SW480 (cell line): ENCODE measurements at places on chromosomes 3 and 15.
A peak's percentile ranks its signal among the peaks of the same experiment; 100 is the strongest.

GRCh38 chr3:138776961-138777360 lies 57.8 kb downstream of the PIK3CB start:
- no peak for DNase-seq

- no peak for DNase-seq
These were observed 303.5 kb downstream of the PTPRG start for GRCh38 chr3:61864886-61865285.

- no peak for DNase-seq
These were observed 271.9 kb upstream of the TBL1XR1 start for GRCh38 chr3:177469216-177469615.

DNA sequence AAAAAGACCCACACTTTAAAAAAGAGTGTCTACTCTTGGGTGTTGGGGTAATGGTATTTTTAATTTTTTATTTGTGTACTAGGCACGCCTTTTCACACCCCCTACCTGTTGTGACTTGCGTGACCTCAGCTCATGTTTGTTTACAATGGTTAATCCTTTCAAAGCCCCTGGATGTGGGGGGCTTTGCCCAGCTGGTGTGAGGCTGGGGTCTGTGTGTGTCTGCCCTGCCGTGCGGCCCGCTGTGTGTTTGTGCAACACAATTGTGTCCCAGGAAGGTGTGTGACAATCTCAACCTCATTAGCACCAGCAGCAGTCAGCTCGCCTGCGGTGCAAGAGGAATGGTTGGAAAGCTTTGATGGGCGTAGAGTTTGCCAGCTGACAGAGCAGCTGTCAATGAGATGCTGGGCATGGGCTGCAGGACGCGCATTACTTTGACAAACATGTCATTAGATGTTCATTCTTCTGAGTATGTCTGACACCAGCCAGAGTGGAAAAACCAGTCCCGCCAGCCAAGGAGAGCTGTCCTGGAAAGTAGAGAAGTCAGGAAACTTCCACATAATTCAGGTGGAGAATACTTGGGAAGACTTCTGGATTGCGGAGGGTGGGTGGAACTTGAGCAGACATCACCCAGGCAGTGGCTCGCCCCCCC lies 9.6 kb downstream of the LRRK1 start:
- DNase-seq: no peak

GRCh38 chr3:111035902-111036301 lies 35.7 kb upstream of the NECTIN3 start:
- DNase-seq: no peak

GRCh38 chr15:48914717-48915116 lies 36.8 kb downstream of the EID1 start:
- no peak for DNase-seq

GRCh38 chr3:136658946-136659682 lies 93.1 kb downstream of the STAG1 start:
- no peak for DNase-seq

DNA sequence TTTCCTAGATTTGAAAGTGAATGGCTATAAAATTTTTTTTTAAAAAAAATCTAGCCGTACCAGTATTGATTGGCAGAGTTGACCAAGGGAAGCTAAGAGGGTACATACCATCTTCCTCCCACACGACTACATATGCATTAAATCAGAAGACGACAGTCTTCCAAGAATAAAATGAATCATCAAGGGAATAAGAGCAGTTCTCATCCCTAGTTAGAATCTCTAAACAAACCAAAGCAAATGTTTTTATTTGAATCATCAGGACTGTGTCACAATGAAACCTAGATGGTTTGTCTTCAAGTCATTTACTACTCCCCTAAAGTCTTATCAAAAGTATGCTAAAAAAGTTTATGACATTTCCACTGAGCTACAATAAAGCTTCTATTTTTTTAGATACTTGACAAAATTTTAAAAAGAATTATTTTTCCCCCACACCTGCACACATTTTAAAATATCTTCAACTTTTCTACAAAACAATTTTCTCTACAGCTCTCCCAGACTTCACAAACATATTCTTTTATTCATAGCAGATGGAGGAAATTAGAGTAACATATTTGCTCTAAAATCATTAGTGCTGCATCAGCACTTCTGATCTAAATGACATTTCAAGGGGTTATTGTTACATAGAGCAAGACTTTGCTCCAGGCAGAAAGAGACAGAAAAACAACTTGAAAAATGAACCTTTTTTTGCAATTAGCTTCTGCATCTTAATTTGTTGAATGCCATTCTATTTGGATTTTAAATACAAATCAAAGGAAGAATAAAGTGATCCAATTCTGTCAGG lies 547.1 kb downstream of the FHIT start:
- DNase-seq: no peak

DNA sequence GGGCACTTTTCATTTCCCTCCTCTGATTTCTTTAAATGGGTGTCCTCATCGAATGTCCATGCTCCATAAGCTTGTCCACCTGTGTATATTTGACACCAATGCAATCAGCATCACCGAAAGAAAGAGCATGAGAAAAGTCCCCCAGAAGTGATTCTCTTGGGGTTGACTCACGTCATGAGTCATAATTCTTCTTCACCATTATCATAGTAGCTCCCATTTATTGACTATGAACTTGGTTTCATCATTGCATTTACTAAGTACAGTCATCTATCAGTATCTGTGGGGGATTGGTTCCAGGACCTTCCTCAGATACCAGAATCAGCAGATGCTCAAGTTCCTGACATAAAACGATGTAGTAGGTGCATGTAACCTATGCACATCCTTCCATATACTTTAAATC lies 372.5 kb upstream of the CFAP20DC start:
- DNase-seq: peak; percentile 28

DNA sequence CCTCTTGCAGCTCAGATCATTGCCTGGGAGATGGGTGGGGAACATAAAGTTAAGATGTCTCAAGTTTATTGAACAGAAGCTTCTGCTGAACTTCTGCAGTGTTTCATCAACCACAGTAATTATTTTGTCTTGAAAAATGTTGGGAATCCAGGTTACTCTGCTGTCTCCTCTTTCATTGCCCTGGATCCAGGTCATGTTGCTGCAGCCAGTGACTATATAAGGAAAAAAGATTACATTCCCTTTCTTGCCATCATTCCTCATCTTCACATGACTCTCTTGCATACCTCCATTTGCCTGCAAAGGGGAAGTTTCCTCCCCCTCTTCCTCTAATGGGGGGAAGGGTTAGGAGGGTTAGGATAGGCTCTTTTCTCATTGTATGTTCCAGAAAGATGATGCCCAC lies 15.1 kb downstream of the GMNC start:
- DNase-seq: no peak

GRCh38 chr15:31149987-31150386 lies 48.5 kb upstream of the TRPM1 start:
- no peak for DNase-seq

DNA sequence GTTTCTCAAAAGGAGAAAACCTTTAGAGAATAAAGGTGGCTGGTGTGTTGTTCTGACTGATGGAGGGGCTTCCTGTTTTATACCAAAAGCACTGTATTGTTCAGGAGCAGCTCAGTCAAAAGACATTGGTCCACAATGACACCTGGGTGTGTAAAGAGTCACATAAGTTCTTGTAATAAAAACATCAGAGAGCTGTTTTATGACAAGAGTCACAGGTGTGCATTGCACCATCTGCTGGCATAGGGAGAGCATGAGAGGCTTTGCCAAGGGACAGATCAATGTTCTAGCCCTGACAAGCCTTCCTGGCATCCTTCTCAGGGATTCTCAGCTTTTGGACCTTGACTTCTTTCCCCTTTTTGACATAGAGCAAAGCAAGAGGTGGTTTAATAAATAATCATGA lies 20.4 kb downstream of the ARPP21 start:
- DNase-seq: peak; percentile 33

- no peak for DNase-seq
These were observed 43.4 kb downstream of the FAM174B start for GRCh38 chr15:92611995-92612745.

GRCh38 chr15:75902129-75902557 lies 1.5 kb upstream of the FBXO22 start:
- no peak for DNase-seq

- no peak for DNase-seq
These were observed 5.8 kb downstream of the ITIH1 start for GRCh38 chr3:52783211-52783555.

DNA sequence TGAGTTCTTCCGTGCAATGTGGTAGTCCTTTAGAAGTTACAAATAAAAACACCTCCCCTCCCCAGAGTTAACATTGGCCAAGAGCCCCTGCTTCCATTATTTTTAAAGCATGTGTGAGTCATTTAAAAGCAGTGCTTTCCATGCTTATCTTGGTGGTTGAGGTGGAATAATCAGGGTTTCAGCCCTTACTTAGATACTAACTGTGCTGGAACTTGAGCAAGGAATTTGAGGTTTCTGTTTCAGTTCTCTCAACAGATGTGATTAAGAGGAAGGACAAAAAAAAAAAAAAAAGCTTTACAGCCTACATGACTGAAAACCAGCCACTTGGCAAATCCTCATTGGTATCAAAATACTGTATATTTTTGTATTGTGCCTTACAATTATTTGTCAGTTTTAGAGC lies 64.5 kb downstream of the CGNL1 start:
- no peak for DNase-seq

DNA sequence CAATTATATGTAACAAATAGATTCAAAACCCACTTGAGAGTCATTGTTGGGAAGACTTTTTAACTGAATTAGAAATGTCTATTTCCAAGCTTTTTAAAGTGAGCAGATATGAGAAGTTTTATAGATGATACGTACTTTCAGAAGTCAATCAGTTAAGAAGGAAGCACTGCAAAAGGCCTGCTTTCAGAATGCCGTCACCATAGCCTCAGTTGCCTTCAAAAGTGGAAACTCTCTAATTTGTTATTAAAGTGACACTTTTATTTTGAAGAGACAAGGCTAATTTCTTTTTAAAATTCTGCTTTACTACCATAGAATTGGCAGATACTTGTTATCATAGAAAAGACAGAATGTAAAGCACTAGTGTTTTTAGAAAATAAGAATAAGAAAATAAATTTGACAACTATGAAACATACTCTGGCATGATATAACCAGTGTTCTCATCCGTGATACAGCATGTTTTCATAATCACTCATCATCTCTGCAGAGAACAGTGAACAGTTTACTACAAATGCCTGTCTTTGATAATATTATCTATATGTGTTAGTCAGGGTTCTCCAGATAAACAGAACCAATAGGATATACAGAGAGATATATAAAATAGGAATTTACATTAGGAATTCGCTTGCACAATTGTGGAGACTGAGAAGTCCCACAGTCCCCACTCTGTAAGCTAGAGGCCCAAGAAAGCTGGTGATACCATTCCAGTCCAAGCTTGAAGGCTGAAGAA lies 7.0 kb upstream of the PLD1 start:
- no peak for DNase-seq

DNA sequence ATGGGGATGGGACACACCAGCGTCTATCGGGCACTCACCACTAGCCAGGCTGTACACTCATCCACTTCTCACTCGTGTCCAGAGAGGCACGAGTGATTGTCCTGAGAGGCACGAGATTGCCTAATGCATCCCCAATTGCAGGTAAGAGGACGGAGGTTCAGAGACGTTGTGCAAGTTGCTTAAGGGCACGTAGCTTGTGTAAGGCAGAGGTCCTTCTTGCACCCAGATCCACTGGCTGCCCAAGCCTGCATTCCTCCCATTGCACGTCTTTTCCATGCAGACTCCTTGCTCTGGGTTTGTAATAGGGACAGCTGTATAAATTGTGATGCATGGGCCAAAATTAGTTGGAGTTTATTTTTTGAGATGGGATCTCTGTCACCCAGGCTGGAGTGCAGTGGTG lies 264.3 kb downstream of the PLCL2 start:
- DNase-seq: no peak

- DNase-seq: no peak
These were observed 70.2 kb upstream of the WNT7A start for GRCh38 chr3:13950042-13950441.

GRCh38 chr3:196311-197148 lies at the start of gene CHL1:
TSS of gene CHL1 (plus strand) at chr3:196763. CDS start at chr3:319777, 123,014 bp downstream.
- no peak for DNase-seq

DNA sequence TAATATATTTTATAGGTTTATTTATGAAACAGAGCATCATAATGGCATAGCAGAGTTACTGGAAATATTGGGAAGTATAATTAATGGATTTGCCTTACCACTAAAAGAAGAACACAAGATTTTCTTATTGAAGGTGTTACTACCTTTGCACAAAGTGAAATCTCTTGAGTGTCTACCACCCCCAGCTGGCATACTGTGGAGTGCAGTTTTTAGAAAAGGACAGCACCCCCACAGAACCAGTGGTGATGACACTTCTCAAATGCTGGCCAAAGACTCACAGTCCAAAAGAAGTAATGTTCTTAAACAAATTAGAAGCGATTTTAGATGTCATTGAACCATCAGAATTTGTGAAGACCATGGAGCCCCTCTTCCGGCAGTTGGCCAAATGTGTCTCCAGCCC lies 58.1 kb downstream of the DNAH1 start:
- DNase-seq: no peak

DNA sequence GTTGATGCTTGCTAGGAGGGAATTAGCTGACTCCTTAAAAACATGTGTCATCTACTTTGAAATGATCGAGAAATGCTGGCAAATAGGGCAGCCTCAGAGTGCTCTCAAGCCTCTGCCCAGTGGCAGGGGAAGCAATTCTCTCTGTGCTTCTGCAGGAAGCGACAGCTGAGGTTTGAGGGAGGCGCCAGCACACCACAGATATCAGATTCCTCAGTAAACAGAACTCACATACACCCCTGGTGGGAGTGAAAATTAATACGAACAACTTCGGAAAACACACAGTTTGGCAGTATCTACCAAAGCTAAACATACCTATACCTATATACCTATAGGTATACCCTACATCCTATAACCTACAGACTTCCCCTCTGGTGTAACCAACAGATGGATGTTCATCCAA lies 61.3 kb downstream of the NSMCE3 start:
- DNase-seq: peak; percentile 38

- DNase-seq: no peak
These were observed 13.1 kb upstream of the DENND4A start for GRCh38 chr15:65805019-65805745.

DNA sequence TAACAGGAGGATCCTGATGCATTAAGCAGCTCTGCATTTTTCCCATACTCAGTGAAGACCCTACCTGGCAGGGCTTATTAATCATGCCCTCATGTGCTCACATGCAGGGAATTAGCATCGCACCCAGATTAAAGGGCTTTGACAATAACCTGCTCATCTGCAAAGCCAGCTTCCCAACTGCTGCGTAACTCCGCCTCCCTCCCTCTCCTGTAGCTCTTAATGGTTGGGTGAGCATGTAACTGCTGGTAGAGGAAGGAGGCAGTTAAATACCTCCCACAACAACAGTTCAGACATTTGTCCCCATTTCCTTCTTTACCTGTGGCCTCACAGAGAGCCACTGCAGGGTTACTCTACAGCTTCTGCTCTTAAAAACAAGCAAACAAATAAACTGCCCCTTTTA lies 203.6 kb upstream of the WNT5A start:
- no peak for DNase-seq

GRCh38 chr3:172383306-172383796 lies 64.9 kb downstream of the GHSR start:
- no peak for DNase-seq

- DNase-seq: no peak
These were observed 181.7 kb upstream of the CADPS start for GRCh38 chr3:63056932-63057331.
